ENCODE measurements at places on chromosomes 11 and 22.

DNA sequence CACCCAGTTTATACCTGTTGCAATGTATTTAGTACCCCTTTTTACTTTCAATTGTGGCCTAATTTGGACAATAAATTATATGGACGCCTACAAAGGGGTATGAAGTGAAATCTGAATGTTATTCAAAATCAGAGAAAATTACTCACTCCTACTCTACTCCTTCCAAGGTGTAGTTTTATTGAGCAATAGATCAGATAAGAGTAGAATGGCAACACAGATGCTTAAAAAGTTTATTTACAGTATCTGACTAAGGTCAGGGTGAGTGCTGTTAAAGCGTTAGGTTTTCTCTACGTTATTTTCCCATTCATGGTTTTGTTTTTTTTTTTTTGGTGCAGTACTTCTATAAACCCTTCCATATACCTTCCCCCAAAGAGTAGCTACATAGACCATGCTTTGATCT, 805.6 kb downstream of the KCNA4 start:
- no peak for DNase-seq

DNA sequence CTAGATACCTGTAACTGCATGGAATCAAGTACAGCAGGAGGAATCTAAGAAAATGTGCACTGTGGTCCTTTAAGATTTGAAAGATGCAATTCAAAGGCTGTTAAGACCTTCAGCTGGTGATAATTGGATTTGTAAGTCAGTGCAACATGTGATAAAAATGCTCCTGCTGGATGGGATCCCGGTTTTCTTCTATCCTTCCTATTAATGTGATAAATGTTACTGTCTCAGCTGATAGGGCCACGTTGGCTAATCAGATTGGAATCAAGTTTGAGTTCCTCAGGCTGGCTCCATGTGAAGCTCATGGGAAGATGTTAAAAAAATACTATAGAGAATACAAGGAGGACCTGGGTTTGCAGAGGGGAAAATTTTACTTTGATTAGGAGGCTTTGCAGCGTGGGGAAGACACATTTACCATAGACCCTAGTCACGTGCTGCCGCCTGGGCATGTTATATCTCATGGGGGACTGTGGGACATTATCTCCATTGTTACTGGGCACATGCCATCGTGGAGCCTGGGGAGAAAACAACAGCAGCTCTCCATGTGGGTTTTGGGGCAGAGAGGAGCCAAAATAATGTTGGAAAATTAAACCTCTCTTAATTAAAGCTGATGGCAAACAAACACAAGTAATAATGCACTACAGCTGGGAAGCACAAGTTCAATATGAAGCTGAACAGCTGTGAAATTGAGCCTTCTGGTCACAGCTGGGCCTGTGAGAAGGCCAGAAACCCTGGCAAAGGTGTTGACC, 652.5 kb downstream of the NTM start:
- DNase-seq, result no peak

- DNase-seq, result no peak
Measured at GRCh38 chr11:25988178-25988577, 343.8 kb upstream of the ANO3 start.

- no peak for DNase-seq
Measured at GRCh38 chr11:120657306-120658070, 145.9 kb downstream of the GRIK4 start.

- no peak for DNase-seq
Measured at GRCh38 chr11:121086866-121087265, 14.2 kb upstream of the TECTA start.

DNA sequence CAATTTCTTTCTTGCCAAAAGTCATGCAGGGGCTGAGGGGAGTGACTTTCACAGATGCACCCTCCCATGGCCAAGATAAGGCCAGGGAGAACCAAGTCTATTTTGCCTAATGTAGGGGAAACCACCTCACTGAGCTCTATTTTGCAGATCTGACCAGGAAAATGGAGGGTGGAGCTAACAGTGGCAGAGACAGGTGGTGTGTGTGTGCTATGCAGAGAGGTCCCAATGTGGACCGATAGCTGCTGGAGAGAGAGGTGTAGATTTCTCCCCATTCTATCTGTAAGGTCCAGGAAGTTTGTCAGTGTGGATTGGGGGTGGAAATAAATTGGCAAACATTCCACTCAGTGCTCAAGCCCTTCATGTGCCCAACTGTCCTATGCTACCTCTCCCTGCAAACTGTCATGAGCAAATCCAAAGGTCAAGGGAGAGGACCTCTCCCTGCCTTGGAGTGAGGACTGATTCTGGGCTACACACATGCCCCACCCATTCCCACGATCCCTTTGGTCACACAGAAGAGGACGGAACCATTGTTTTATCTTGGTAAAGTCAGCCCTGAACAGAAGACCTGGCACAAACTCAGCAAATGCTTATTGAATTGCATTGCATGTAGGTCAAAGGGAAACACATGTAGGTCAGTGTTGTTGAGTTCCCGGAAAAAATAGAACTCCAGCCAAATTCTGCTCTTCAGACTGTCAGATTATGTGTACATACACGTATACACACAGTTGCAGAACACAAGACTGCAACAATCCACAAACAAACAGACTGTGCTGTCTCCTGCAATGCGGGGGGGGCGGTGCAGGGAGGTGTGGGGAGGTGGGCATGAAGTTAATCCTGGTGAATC, 65.9 kb downstream of the C11orf58 start:
- no peak for DNase-seq

GRCh38 chr11:116861539-116861938, 24.1 kb upstream of the APOA1 start:
- DNase-seq, result no peak

GRCh38 chr11:72369743-72370142, 64.6 kb downstream of the CLPB start:
- DNase-seq, result no peak

DNA sequence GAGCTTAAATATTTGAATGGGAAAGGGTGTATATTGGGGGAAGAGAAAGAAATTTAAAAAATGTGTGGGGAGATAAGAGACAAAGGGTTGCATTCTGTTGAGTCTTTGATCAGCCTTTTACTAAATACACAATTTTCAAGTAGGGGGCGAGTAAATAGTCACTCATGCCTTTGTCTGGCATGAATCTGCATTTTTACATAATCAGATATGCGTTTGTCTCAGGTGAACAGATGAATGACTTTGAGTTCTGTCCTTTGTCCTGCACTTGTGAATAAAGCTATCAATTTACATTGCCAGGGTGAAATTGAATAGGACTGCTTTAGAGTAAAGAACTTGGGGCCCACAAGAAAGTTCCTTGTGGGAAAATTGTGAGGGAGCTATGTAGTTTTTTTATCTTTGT, 523.6 kb upstream of the LUZP2 start:
- no peak for DNase-seq

All from C1 segment of cervical spinal cord (tissue), 14 donors.